Ovary (tissue), 10 donors: ENCODE measurements at places on chromosomes 2 and 18.

DNA sequence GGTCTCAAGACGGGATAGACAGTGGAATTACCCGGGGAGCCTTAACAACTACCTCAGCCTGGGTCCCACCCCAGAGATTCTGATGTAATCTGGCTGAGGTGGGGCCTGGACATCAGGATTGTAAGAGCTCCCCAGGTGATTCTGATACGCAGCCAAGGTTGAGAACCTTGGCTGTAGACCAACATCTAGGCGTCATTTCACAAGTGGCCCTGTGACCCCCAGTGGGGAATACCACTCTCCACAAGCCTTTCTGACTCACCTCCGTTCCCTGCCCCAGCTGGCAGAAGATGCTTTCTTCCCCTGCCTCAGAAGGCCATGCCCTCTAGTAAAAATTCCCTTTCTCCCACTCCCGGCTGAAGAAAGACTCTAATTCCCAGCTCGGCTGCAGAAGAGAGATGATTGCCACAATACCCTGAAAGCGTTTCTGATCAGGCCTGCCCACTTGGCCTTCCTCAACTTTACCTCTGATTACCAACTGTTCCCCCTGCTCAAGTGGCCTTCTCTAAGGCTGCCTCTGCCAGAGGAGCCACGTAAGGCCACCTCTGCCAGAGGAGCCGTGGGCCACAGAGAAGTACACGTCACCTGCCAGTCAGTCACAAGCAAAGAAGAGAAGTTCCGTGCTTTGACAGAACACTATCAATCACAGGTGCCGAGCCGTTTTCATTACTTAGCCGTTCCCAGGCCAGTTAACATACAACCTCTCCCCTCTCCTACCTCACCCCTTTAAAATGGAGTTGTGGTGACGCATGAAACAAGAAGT, 116.8 kb upstream of the PKDCC start:
- no peaks in the 10 kb centered on the region for H3K27me3 ChIP-seq
- no peaks in the 10 kb centered on the region for H3K36me3 ChIP-seq
- H3K4me3 ChIP-seq: no peak overlapping the region
- H3K27ac ChIP-seq: peak overlapping the region; percentile 51

- H3K36me3 ChIP-seq: no peaks in the 10 kb centered on the region
- H3K27me3 ChIP-seq: no peaks in the 10 kb centered on the region
- H3K27ac ChIP-seq: no peak overlapping the region
- DNase-seq: no peak
Measured at GRCh38 chr18:74063023-74063422, 84.6 kb downstream of the FBXO15 start.

GRCh38 chr2:240290432-240291336, 144.8 kb upstream of the GPC1 start:
- H3K4me3 ChIP-seq: no peak overlapping the region
- H3K27ac ChIP-seq: no peak overlapping the region
- no peak for DNase-seq
- H3K4me1 ChIP-seq: peaks cover 2% of the 10 kb centered on the region
- no peaks in the 10 kb centered on the region for H3K36me3 ChIP-seq

GRCh38 chr2:65021709-65022108, 32.5 kb downstream of the SLC1A4 start:
- no peaks in the 10 kb centered on the region for H3K36me3 ChIP-seq
- no peak overlapping the region for H3K27ac ChIP-seq
- no peaks in the 10 kb centered on the region for H3K27me3 ChIP-seq
- no peak for DNase-seq
- H3K4me1 ChIP-seq: no peaks in the 10 kb centered on the region

DNA sequence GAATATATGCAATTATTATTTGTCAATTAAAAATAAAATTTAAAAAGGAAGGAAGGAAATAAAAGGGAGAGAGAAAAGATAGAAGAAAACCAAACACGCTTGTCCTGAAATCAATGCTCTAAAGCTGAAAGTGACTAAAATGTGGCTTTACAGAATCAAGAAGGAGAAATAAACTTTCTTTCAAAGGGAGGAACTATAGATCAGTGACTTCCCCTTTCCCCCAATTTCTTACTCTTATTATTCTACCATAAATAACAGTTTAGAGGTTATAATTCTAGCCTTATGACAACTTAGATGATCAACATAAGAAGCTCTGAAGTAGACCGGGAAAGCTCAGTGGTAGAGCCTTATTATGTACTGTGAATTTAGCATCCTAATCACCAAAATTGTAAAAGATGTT, 122.5 kb downstream of the ARHGAP15 start:
- no peaks in the 10 kb centered on the region for H3K36me3 ChIP-seq
- DNase-seq: no peak
- no peaks in the 10 kb centered on the region for H3K27me3 ChIP-seq
- no peaks in the 10 kb centered on the region for H3K4me1 ChIP-seq
